ENCODE measurements at places on chromosomes 11 and 22.

GRCh38 chr22:42484506-42484905 is 35.1 kb downstream of the RRP7A start:
- no peak for DNase-seq

DNA sequence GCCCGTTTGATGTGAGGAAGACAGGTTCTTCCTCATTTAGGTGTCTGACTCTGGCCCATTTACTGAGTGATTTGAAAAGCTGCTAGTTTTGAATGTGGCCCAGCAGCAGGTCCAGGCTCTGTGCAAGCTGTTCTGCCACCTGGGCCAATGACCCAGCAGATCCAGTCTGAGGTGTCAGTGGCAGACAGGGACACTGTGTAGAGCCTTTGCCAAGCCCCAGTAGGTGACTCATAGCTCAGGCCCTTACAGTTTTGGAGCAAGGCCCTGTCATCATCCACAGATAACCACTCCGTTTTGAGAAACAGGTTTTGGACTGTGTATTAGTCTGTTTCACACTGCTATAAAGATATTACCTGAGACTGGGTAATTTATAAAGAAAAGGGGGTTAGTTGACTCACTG is 23.9 kb downstream of the TSPAN32 start:
- DNase-seq = no peak

DNA sequence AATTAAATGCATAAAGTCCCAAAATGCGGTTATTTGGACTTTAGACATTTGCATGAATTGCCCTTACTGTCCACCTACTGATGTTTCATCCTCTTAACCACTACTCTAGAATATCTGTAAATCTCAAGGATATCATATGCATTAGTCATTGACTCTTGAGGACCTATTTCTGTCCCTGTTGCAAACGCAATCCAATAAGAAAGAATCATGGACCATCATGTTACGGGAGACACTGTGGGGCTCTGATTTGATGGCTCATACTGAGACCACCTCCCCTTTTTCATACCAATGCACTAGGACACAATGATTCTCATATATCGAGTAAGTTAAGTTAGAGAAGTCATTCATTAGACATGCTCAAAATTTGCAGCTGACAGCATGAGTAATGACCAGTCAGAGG is 14.4 kb downstream of the POU2AF2 start:
- no peak for DNase-seq

- DNase-seq = no peak
These were observed 840.2 kb upstream of the CNTN5 start for GRCh38 chr11:98180511-98180910.

- no peak for DNase-seq
These were observed 19.2 kb upstream of the KDM2A start for GRCh38 chr11:67099831-67100324.

- DNase-seq = no peak
These were observed 35.3 kb downstream of the IGSF9B start for GRCh38 chr11:133921513-133921912.

DNA sequence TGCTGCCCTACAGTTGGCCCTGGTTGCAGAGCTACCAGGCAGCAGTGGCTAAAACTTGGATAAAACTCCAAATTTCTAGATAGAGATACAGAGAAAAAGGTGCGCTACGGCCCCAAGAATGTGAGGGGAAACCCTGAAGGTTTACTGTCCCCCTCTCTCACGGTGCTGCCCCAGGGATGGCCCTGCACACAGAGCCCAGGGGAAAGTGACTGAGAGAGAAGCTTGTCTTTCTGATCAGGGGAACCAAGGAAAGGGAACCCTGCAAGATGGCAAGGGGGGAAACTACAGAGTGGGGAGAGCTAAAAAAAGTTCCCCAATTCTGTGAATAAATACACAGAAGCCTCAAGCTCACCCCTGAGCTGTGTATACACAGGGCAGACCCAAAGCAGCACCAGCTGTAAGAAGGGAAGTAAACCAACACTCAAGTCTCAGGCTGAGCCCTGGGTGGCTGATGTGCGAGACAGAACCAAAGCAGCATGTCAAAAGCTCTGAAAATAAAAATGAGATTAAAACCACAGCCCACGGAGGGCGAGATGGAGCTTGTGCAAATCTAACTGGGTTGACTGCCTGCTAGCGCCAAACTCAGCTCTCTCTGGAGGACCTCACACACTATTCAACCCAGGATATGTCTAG is 22.1 kb downstream of the GNB1L start:
- no peak for DNase-seq

DNA sequence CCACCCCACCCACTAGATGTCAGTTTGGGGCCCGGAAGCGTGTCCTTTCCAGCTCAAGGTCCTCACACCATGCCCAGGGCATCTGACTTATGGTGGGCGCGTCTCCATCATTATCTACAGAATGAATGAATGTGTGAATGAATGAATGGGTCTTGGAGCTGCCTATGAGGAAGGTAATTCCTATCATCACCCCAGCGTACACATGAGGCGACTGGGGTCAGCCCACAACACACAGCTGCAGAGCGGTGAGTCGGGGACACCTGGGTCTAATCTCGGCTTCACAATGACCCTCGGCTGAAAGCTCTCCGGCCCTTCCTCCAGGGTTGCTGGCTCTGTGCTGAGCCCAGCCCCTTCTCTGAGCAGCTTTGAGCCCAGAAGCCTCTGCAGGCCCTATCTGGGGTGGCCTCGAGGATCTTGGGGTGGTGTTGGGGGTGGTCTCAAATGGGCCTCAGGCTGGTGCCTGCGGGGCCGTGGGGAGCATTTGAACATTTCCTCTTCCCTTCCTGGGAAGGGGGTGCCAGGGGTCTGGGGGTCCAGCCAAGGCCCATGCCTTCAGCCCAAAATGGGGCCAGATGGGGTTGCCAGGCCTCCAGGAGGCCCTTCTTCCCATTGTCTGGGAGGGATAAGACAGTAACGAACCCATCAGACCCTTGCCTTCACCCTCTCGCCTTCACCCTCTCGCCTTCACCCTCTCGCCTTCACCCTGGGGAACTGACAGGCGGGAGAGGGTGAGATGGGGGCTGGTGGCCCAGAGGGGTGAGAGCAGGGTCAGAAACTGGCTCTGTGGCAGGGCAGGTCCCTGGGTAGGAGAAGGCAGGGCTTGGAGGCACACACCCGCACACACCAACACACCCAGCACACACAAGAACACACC is 82.4 kb downstream of the MYEOV start:
- no peak for DNase-seq

DNA sequence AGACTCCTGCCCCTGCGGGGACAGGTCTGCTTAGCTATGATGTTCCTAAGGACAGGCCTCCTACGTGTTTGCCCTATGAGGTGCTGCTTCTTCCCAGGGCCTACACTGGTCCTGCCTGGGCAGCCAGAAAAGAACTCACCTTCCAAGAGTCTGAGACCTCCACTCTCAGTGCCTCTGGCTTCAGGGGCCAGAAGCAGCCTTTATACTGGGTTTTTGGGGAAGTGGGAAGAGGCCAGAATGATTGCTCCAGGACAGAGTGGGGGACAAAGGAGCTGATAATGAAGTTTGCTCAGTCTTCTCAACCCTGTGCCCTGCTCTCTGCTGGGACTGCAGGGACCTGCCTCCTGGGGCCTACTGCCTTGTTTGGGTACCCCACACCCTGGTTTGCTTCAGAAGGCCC is at the start of gene PRG3:
Gene PRG3, minus strand, starts transcription at position 176 of the 400 bp plus-strand sequence. CDS start 442 bp downstream, outside the sequence.
- DNase-seq = no peak

GRCh38 chr11:612961-613300 is 2.8 kb downstream of the IRF7 start:
- DNase-seq = no peak

DNA sequence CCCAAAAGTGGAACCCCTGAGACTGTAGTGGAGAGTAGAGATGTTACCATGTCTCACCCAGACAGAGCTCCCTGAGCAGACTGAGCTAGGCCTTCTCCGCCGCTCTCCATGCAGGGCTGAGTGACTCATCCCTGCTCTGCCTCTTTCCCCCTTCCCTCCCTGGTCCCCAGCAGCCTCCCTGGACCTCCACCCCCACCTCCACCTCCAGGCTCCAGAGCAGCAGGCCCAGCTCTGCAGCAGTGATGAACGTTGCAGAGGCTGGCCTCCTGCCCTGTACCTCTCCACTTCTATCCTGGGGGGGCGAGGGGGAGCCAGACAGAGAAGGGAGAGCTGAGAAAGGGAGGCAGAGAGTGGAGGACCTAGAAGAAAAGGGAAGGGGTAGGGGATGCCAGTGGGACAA is 19.3 kb upstream of the ARAP1 start:
- no peak for DNase-seq

GRCh38 chr11:73810637-73811036 is 23.0 kb downstream of the MRPL48 start:
- DNase-seq = no peak

DNA sequence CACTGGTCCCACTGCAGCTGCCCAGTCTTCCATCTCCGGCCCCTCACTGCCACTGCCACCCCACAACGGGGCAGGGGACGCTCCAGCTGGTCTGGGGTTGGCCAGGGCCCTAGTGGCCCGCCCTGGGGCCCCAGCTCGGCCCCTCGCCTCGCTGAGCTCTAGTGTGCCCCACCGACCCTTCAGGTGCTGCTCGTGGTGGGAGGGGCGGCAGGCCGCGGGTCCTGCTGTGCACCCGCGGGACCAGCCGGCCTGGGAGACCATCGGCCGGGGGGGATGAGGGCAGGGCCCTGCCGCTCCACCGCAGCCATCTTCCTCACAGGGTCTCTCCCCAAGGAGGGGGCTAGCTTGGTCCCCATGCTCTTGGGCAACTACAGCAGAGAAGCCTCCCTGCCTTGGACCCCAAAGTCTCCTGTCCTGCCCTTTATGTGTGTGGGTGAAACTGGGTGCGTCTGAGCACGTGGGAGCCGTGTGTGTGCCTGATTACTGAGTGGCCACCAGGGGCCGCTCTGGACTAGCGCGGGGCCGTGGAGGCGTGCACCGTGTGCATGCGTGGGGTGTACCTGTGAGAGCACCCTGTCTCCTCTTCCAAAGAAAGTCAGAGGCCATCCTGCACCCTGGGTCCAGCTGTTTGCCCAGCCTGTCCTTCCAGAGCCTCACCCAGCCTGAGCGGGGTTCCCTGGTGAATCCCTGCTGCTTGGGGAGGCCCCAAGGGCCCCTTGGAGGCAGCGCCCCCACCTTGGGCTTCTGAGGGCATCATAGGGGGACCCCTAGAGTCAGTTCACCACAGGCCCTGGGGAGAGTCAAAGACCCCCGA is 6.0 kb upstream of the ACR start:
- peak; percentile 50 for DNase-seq

DNA sequence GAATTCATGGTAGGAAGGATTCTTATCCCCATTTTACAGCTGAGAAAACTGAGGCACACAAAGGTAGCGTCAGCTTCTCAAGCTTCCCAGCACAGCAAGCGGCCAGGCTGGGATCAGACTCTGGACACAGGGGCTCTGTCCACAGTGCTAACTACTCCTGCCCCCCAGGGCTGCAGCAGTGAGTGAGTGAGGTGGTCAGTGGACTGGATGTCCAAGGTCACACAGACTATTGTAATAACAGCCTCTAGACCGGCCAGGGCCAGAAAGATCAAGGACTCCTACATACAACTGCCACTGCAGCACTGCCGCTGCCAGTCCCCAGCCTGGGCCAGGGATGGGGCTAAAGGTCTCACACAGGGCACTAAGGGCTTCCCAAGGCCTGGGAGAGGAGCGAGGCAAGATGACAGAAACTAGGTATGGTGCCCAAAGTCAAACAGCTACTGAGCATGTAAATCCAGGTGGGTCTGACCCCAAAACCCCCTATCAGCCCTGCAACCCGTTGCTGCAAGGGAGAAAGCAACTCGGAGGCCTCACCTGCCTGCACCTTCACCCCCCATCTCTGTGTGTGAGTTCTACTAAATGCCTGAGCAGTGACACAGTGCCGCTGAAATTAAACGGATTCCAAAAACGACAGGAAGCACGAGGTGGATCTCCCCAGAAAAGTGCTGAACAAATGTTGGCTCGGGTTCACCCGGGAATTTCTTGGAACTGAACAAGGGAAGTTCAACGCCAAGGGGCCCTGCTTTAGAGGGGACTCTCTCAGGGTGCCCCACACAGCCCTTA is 161.8 kb upstream of the GRK3 start:
- no peak for DNase-seq

DNA sequence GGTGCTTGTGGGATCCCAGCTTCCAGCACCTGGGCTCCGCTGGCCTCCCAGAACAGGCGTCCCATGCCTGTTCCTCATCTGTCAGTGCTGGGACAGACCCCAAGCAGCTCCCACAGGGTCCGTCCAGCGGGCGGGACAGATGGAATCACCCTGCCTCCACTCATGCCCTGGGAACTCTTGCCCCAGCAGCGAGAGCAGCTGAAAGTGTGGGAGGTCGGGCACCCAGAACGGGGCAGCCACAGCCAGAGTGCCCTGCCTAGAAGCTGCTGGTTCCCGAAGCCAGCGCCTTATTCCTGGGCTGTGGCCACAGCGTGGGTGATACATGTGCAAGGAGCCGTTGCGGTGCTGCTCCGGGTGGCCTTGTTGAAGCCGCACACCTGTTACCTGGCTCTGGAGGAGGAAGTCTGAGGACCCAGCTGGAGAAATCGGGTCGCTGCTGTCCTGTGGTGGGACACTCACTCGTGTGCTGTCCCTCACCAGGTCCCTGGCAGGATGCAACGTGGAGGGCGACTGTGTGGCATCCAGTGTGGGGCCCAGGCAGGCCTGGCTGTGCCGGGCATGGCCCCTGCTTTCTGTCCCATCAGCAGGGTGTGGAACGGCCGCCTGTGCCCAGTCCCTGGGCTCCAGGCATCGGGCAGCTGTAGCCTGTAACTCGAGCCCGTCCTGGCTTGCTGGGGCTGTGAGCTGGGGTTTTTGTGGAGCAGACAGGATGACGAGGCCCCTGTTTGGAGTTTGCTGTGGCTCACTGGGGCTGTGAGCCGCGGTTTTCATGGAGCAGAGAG is 16.2 kb downstream of the GRAMD4 start:
- no peak for DNase-seq

DNA sequence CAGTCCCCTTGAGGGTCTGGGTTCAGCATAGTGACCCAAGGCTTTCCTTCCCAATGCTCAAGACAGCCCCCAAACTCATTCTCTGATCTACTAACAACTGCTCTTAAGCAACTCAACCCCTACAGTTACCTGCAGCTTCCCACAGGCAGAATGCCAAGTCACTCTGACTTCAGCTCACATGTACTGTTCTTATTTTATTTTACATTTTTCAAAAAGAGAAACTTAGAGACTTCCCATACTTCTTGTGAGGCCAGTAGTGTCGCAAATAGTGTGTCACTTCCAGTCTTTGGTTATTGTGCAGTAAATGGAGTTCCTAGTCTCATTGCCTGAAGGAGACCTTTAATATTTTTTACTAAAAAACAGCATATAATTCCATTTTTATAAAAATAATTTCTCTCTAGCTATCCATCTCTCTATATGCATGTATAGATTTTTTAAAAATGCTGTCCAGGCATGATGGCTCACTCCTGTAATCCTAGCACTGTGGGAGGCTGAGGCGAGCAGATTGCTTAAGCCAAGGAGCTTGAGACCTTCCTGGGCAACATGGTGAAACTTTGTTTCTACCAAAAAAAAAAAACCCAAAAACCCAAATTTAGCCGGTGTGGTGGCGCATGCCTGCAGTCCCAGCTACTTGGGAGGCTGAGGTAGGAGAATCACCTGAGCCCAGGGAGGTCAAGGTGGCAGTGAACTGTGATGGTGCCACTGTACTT is 41.8 kb downstream of the ENTHD1 start:
- no peak for DNase-seq

DNA sequence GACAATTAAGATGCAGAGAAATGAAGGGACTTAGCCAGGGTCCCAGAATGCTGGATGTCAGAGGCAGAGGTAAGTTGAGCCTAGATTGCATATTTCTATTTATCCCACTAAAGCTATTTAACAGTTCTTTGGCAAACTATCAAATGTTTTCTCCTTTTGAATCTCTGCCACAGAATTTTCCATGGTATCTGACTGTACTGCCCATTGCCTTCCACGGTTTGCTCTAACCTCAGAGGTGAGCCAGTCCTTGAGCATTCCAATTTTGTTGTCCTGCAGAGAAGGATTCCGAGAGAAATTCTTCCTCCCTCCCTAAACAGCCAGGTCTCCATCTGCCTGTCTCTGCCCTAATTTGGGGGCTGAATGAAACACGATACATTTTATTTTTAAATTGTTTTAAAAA is 368.3 kb upstream of the SYN3 start:
- DNase-seq = no peak

All from stimulated activated CD4-positive, alpha-beta T cell treated with anti-CD3 and anti-CD28 coated beads, Interleukin-2, amount 100 ng/mL, for 48 hours (primary cell).